ENCODE measurements at places on chromosomes 5 and 9.

GRCh38 chr5:18142831-18143230, 508.6 kb downstream of the TAF11L14 start:
- DNase-seq: no peak

- no peak for DNase-seq
These were observed 16.1 kb upstream of the PRLR start for GRCh38 chr5:35246411-35246810.

DNA sequence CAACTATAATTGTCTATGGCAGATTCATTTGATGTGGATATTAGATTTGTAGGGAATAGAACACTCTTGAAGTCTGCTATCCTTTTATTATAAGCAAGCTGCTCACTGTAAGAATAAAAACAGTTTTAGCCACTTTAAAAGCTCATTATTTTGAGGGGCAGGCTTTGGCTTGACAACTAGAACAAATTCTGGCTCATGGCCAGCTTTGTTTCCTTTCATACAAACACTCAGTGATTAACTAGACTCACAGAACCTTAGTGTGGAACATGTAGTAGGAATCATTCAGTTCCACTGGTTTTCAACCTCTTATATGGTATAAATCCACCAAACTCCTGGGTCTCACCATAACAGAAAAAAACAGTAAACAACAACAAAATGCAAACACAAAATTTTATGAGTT, 27.4 kb upstream of the CEP120 start:
- no peak for DNase-seq

- DNase-seq: no peak
These were observed 123.3 kb upstream of the MVB12B start for GRCh38 chr9:126203313-126203712.

GRCh38 chr5:60810438-60811085, 33.5 kb downstream of the ELOVL7 start:
- no peak for DNase-seq

DNA sequence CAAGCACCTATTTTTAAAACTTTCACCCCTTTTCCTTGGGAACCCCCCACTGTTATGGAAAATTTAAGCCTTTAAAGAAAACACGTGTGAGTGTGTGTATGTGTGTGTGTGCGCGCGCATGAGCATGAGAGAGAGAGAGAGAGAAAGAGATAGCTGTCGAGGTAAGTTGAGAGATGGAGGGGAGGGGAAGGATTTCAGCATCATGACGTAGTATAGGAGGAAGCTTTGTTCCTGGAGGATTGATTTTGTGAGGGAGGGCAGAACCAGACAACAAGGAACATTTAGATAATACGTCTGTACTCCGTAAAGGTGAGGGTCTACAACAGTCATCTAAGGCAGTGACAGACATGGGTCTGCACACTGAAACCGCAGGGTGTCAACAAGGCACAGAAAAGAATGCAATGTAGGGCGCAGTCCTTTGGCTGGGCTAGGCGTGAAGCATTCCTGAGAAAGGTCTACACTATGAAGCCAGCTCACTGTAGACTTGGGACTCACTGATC, 227.7 kb downstream of the SMARCA2 start:
- no peak for DNase-seq

DNA sequence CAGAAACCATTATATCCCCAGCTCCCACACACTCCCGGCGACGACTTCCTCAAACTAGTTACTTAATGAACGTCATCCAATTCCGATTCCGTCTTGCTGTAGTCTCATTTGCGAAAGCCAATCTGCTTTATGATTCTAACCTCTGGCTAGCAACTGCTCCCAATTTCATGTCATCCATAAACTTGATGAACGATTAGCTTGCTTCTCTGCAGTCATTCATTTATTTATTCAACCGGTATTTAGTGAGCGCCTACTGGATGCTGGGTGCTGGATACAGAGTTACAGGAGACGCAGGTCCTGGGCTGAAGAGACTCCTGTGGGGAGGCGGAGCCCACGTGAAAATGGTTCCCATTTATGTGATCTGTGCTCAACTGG, 46.2 kb downstream of the TSPAN17 start:
- DNase-seq: no peak

GRCh38 chr5:135065306-135066265, 31.6 kb upstream of the PITX1 start:
- DNase-seq: no peak
